Sigmoid colon (tissue), 7 donors: ENCODE measurements at places on chromosomes 6 and 20. TPM values are rescaled to one million over a fixed set of nuclear protein-coding genes. Genes with fewer than 3 reads are reported as not detected.

DNA sequence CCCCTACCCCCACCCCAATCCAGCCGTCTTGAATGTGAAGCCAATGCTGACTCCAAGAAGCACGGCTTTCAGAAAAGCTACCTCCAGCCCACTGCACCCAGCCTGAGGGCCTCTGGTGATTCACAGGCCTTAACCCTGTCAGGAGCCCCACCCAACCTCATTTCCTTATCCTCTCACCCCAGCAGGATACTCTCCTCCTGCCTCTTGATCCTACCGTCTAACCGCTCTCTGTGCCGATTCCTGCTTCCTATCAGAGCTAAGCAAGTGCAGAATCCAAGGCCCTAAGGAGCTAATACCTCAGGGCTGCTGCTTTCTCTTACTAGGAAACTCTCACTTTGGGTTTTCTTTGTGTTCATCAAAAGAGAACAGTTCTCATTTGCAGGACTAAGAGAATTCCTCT is 47.2 kb downstream of the TRERF1 start:
- no peaks in the 10 kb centered on the region for H3K4me1 ChIP-seq
- no peak for DNase-seq
- H3K36me3 ChIP-seq: no peaks in the 10 kb centered on the region
- peak overlapping the region; percentile 62 for H3K27ac ChIP-seq

DNA sequence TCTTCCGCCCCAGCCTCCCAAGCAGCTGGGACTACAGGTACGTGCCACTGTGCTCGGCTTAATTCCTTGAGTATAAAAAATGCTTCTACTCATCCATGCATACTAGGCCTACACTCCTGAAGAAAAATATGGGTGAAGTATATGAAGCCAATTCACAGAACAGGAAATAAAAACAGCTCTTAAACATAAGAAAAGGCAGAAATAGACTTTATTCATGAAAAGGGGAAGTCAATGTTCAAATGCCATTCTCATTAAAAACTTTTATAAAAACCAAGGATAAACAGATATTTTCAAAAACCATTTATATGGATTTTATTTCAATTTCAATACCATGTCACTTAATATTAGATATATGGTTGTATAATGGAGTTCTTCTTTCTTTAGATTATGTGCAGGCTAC is 18.3 kb downstream of the SERPINB9 start:
- H3K4me3 ChIP-seq: no peak overlapping the region
- no peaks in the 10 kb centered on the region for H3K27me3 ChIP-seq
- peaks cover 8% of the 10 kb centered on the region for H3K36me3 ChIP-seq
- no peaks in the 10 kb centered on the region for H3K4me1 ChIP-seq
- H3K27ac ChIP-seq: no peak overlapping the region
- no peak for DNase-seq

GRCh38 chr20:41408986-41409385 is 42.4 kb upstream of the EMILIN3 start:
- no peaks in the 10 kb centered on the region for H3K27me3 ChIP-seq
- no peak overlapping the region for H3K27ac ChIP-seq
- H3K4me3 ChIP-seq: no peak overlapping the region
- H3K36me3 ChIP-seq: peaks cover 18% of the 10 kb centered on the region
- no peaks in the 10 kb centered on the region for H3K4me1 ChIP-seq
- DNase-seq: no peak

DNA sequence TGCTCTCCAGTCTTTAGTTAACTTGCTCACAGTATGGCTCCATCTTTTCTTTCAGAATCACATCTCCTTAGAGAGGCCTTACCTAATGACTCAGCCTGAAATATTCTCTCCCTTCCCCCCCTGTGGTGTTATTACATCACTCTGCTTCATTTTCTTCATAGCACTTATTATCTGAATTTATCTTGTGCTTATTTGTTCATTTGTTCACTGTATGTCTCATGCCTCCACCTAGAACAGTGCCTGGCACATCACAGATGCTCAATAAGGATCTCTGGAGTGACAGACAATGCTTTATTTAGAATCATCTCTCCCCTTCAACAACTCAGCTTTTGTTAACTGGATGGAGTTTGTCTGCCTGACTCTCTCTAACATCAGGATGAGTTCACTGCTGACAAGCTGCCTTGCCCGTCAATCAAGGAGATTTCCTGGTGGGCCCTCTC is 96.6 kb upstream of the MAN1A1 start:
- H3K4me3 ChIP-seq: no peak overlapping the region
- no peaks in the 10 kb centered on the region for H3K27me3 ChIP-seq
- H3K27ac ChIP-seq: peak overlapping the region; percentile 28
- H3K36me3 ChIP-seq: no peaks in the 10 kb centered on the region
- H3K4me1 ChIP-seq: peaks cover 33% of the 10 kb centered on the region

DNA sequence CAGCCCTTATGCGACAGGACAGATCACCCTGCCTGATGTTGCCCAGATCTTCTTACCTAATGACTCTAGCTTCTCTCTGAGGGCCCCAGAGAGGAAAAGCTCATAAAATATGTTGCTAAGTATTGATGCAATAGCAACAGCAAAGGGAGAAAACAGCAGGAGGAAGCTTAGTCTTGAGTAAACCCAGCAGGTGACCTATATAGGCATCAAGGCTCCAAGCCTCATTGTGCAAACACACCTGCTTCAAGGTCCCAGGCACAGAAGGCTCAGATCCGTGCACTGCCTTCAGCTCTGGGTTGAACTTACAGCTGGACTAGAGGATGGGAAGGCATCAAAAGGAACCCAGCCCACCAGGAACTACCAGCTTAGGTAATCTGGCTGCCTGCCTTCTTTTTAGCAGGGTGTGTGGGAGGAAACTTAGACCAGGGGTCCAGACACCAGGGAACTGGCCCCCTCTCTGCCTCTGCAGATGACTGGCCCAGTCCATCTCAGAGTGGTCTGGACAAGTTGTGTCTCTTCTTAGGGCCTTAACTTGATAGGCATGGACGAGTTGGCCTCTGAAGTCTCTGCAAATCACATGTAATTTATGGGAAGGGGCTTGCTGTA is 34.4 kb downstream of the TGM3 start:
- no peaks in the 10 kb centered on the region for H3K36me3 ChIP-seq
- H3K27me3 ChIP-seq: no peaks in the 10 kb centered on the region
- no peak overlapping the region for H3K4me3 ChIP-seq
- no peaks in the 10 kb centered on the region for H3K4me1 ChIP-seq
- DNase-seq: no peak

GRCh38 chr6:159972506-159973268 is 3.8 kb downstream of the IGF2R start:
- H3K27me3 ChIP-seq: no peaks in the 10 kb centered on the region
- no peaks in the 10 kb centered on the region for H3K36me3 ChIP-seq
- DNase-seq: no peak
- no peak overlapping the region for H3K4me3 ChIP-seq
- no peak overlapping the region for H3K27ac ChIP-seq

GRCh38 chr6:40733770-40734396 is 146.7 kb upstream of the LRFN2 start:
- no peak for DNase-seq
- H3K4me1 ChIP-seq: no peaks in the 10 kb centered on the region
- H3K4me3 ChIP-seq: no peak overlapping the region
- peaks cover 9% of the 10 kb centered on the region for H3K27me3 ChIP-seq

GRCh38 chr6:139927742-139928305 is 553.4 kb upstream of the CITED2 start:
- H3K27ac ChIP-seq: no peak overlapping the region
- no peaks in the 10 kb centered on the region for H3K4me1 ChIP-seq
- no peaks in the 10 kb centered on the region for H3K27me3 ChIP-seq
- H3K4me3 ChIP-seq: no peak overlapping the region
- H3K36me3 ChIP-seq: no peaks in the 10 kb centered on the region
- DNase-seq: no peak

DNA sequence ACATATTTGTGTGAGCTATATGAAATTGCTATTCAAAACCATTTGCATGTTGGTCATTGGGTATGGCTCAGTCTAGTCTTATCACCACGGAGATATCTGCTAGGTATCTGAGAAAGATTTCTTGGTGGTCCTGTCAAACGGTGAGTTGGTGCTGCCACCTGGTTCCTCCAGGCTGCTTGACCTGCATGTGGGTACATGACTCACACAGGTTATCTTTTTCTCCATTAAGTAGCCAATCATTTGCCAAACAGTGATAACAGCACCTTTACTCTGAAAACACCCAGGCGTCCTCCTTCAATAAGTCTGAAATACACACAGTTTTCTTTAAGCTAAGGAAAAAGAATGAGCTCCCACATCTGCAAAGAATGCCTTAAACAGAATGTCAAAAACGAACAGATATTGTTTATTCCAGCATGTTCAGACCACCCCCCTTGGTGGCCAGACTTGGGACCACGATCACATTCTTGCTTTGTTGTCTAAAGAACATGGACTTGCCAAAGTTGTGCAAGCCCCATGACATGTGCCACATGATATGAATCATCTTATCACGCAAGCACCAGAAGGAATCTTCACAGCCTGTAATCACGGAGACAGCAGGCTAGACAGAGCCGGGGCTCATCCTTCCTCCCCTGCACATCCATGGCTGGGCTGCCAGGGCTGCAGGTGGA is 200.7 kb upstream of the THBS2 start:
- peak; percentile 85 for DNase-seq
- H3K4me3 ChIP-seq: no peak overlapping the region
- H3K4me1 ChIP-seq: peaks cover 12% of the 10 kb centered on the region
- no peak overlapping the region for H3K27ac ChIP-seq

DNA sequence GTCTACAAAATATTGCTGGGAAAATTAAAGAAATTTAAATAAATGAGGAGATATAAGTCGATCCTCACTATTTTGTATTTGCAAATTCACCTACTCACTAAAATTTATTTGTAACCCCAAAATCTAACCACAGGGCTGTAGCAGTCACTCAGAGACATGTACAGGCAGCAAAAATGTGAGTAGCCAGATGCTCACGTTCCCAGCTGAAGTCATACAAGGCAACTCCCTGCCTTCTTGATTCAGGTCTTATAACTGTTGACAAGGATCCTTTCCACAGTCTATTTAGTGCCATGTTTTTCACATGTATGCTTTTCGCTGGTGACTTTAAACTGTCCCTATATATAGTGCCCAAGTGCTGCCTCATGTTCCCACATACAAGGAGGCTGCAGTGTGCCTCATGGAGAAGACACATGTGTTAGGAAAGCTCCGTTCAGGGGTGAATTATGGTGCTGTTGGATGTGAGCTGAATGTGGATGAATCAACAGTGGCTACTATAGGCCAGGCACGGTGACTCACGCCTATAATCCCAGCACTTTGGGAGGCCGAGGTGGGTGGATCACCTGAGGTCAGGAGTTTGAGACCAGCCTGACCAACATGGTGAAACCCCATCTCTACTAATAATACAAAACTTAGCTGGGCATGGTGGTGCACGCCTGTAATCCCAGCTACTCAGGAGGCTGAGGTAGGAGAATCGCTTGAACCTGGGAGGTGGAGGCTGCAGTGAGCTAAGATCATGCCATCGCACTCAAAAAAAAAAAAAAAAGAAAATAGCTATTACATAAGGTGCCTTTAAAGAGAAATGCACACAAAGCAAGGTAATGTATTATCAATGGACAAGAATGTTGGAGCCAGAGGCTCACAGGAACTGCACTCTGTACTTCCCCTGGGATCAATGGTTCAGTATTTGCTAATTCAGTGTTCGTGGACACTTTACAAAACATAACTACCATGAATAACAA is 55.3 kb downstream of the STK35 start:
- no peak overlapping the region for H3K27ac ChIP-seq
- no peak overlapping the region for H3K4me3 ChIP-seq
- H3K27me3 ChIP-seq: no peaks in the 10 kb centered on the region
- no peaks in the 10 kb centered on the region for H3K4me1 ChIP-seq

The SCRT2 gene
- not detected for total RNA-seq

The GNMT gene
- total RNA-seq: not detected

GRCh38 chr6:42066156-42066675 is 15.9 kb downstream of the TAF8 start:
- H3K4me1 ChIP-seq: no peaks in the 10 kb centered on the region
- H3K4me3 ChIP-seq: no peak overlapping the region
- DNase-seq: no peak

DNA sequence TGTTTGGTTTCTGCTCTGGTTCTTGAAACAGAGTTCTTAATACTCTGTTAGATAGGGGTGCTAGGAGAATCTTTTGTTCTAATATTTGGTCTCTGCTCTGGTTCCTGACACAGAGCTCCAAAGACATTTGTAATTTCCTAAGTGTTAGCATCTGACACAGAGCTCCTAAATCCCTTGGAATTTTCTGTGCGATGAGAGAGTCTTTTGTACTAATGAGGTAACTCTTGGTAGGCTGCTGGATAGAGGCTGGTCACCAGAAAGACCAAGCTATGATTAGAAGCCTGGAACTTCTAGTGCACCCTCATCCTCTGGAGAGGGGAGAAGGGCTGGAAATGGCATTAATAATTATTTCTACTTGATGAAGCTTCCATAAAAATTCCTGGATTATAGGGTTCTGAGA is 7.7 kb upstream of the CD109 start:
- no peak for DNase-seq
- H3K27ac ChIP-seq: no peak overlapping the region
- H3K4me1 ChIP-seq: no peaks in the 10 kb centered on the region
- no peaks in the 10 kb centered on the region for H3K36me3 ChIP-seq
- no peak overlapping the region for H3K4me3 ChIP-seq
- no peaks in the 10 kb centered on the region for H3K27me3 ChIP-seq

GRCh38 chr20:50561379-50562078 is 51.3 kb downstream of the PTPN1 start:
- no peaks in the 10 kb centered on the region for H3K27me3 ChIP-seq
- peaks cover 31% of the 10 kb centered on the region for H3K4me1 ChIP-seq
- H3K36me3 ChIP-seq: peaks cover 4% of the 10 kb centered on the region
- H3K4me3 ChIP-seq: no peak overlapping the region
- H3K27ac ChIP-seq: peak overlapping the region; percentile 86

GRCh38 chr6:141598487-141598886 is 534.2 kb upstream of the GJE1 start:
- no peaks in the 10 kb centered on the region for H3K27me3 ChIP-seq
- no peak overlapping the region for H3K27ac ChIP-seq
- DNase-seq: no peak
- H3K4me1 ChIP-seq: no peaks in the 10 kb centered on the region

GRCh38 chr6:132413499-132413802 is 12.2 kb upstream of the MOXD1 start:
- H3K27me3 ChIP-seq: no peaks in the 10 kb centered on the region
- H3K27ac ChIP-seq: no peak overlapping the region
- DNase-seq: no peak
- H3K4me3 ChIP-seq: no peak overlapping the region

The BPI gene
- 0.99 TPM for total RNA-seq

- peak overlapping the region; percentile 10 for H3K4me3 ChIP-seq
- no peak overlapping the region for H3K27ac ChIP-seq
- H3K36me3 ChIP-seq: no peaks in the 10 kb centered on the region
- H3K4me1 ChIP-seq: peaks cover 12% of the 10 kb centered on the region
Measured at GRCh38 chr6:125534430-125535263, 214.8 kb upstream of the HEY2 start.

The SPATA25 gene
- total RNA-seq: 4.3 TPM

DNA sequence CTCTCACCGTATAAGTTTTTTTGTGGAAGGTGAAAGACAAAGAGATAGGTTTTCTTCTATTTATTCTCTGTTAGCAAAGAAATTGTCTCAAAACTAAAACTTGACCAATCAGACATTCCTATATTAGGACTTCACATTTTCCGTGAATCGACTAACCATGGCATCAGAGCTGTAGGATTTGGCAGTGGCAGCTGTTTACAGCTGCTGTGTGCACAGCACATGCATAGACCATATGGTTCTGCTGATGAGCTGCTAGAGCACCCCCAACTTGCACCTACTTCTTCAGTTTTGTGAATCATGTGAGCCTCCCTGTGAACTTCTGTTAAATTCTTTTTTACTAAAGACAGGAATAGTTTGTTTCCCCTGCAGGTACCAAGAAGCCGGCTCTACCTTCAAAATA is 157.9 kb downstream of the RFX6 start:
- no peaks in the 10 kb centered on the region for H3K4me1 ChIP-seq
- DNase-seq: no peak
- no peak overlapping the region for H3K4me3 ChIP-seq
- no peaks in the 10 kb centered on the region for H3K27me3 ChIP-seq
